ENCODE measurements at places on chromosomes 2 and 18.

- DNase-seq, result no peak
These were observed 8.9 kb downstream of the PAPOLG start for GRCh38 chr2:60764736-60765534.

- DNase-seq, result no peak
These were observed 221.0 kb downstream of the OSR1 start for GRCh38 chr2:19137433-19137832.

DNA sequence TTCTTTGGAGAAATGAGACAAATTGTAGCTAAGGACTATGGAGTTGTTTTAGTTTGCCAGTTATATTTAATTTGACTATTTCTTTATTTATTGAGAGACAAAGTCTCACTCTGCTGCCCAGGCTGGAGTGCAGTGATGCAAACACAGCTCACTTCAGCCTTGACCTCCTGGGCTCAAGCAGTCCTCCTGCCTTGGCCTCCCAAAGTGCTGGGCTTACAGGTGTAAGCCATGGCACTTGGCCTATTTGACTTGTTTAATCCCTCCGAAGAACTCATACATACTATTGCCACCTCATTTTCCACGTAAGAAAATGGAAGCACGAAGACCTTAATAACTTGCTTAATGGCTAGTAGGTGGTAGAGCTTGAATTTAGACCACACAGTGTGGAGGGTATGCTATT, 988 bp upstream of the RNF144A start:
- no peak for DNase-seq

DNA sequence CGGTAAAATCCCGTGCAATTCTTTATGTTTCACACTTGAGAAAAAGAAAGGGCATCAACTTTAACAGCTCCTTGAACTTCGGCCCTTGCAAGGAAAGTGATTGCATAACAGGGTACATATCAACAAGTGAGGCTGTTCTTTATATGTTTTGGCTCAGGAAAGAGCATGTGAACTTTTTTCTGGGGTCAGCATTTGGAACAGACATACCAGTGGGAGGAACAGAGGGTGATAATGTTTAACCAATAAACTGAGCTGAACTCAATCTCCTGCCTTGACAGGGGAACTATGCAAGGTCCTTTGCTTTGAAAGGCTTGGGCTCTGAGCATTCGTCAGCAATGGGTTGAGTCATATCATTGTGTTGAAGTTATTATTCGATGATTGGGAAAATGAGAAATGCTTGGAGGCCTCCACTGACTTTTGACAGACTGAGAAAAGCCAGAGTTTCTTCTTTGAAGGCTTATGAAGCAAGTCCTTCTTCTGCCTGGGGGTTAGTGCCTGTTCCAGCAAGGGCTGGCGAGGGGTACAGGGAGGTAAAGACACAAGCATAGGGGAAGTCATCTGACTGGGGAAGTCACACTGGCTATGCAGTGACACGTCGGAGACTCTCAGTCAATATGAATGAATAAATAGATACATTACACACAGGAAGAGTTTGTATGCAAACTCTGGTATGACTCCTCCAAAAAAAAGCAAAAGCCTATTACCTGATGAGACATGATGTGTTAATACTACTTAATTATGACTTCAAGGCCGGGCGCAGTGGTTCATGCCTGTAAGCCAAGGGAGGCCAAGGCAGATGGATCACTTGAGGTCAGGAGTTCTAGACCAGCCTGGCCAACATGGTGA, 57.2 kb downstream of the CYB5A start:
- no peak for DNase-seq

- no peak for DNase-seq
These were observed 1302.7 kb upstream of the PIK3C3 start for GRCh38 chr18:40652321-40652720.

DNA sequence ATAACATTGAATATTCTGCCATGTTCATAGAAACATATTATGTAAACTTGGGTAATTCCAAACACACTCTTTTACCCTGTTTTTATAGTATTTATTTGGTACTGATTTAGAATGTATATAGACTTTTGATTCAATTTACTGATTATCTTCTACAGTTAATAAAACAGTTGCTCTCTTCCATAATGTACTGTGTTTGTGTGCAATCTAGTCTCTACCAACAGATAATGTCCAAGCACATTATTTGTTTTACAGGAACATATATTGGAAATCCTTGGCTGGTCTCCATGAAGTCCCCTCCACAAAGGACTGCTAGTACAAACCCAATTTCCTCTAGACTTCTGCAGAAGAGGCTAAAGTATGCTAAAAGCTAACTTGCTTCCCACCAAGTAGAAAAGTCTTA, 386.6 kb downstream of the RND3 start:
- DNase-seq, result no peak

DNA sequence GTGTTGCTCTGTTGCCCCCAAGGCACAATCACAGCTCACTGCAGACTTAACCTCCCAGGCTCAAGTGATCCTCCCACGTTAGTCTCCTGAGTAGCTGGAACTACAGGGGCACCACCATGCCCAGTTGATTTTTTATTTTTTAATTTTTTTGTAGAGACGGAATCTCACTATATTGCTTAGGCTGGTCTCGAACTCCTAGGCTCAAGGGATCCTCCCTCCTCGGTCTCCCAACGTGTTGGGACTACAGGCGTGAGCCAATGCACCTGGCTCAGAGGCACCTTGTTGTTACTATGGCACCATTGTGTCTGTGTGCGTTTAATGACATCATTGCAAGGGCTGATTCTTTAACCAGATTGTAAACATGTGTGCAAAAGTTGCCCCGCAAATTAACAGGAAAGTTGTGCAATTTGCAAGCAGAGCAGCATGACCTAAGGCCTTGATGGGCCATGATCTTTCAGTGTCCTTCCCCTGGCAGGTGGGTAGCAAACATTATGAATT, 22.6 kb downstream of the TCF23 start:
- no peak for DNase-seq

DNA sequence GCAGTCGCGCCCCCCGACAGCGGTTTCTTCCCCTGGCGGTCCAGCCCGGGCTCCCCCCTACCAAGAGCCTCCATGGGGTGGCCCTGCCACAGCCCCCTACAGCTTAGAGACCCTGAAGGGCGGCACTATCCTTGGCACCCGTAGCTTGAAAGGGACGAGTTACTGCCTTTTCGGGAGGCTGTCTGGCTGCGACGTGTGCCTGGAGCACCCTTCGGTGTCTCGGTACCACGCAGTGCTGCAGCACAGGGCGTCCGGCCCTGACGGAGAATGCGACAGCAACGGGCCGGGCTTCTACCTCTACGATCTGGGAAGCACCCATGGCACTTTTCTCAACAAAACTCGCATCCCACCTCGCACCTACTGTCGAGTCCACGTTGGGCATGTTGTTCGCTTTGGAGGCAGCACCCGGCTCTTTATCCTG, 475 bp downstream of the SLC4A1AP start:
- no peak for DNase-seq

DNA sequence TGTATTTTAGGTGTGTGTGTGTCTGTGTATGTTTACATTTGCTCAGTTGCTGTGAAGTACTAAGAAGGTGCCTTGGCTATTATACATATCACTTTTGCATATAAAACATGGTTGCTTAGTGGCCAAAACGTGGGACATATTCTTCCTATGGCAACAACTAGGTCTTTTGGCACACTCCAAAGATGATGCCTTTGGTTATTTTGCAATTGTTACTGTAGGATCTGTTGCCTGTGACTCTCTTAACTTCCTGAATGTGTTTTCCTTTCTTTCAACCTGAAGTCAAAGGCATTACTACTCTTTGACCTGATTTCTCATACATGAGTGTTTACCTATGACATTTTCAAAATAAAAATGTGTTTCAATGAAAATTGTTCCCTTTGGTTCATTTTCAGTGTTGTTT, 160.5 kb downstream of the UBE2E3 start:
- DNase-seq, result no peak
